ENCODE measurements at places on chromosomes 12 and 14.

DNA sequence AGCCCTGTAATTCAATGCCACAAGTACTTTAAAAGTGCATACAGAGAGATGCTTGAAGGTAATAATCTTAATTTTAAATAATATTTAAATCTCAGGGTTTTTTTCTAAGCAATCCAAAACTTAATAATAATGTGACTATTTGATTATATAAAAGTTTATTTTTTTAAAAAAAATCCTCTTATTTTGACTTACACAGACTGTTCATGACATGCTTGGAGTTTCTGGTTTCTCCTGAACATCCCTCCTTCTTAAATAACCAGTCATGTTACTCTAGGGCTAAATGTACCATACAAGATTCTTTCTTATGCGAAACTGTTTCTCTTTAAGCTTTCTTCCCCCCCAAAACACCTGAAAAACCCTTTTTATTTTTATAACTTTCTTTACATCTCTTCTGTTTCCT, 58.2 kb upstream of the SLC2A13 start:
- no peak for DNase-seq

GRCh38 chr12:75814851-75815754, 216.5 kb downstream of the PHLDA1 start:
- no peak for DNase-seq

DNA sequence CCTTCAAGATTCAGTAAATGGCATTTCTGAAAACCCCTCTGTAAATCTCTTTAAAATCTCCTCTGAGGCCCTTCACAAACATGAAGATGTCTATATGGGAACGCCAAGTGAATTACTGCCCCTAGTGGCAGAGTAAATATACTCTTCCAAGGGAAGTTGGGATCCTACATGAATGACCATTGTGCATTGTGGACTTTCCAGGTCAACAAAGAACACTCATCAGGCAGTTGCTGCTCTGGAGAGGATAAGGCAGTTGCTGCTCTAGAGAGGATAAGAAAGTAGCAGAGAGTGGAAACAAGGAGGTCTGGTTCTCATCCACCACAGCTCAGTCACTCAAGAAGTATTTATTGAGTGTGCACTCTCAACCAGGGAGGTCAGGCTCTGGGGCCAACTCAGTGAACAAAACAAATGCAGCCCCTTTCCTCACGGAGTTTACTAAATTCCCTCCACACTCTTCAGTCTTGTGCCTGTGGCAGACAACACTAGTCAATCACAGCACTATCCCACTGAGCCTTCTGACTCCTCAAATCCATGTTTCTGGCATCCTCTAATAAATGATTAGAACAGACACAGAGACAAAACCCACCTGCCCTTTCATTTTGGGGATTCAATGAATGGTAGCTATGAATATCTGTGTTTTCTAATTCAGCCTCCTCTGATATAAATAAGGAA, 52.9 kb downstream of the SVOP start:
- no peak for DNase-seq

GRCh38 chr12:113582521-113583218, 111.0 kb upstream of the LHX5 start:
- no peak for DNase-seq

- no peak for DNase-seq
Measured at GRCh38 chr12:7441216-7441615, 2.7 kb downstream of the CD163L1 start.

DNA sequence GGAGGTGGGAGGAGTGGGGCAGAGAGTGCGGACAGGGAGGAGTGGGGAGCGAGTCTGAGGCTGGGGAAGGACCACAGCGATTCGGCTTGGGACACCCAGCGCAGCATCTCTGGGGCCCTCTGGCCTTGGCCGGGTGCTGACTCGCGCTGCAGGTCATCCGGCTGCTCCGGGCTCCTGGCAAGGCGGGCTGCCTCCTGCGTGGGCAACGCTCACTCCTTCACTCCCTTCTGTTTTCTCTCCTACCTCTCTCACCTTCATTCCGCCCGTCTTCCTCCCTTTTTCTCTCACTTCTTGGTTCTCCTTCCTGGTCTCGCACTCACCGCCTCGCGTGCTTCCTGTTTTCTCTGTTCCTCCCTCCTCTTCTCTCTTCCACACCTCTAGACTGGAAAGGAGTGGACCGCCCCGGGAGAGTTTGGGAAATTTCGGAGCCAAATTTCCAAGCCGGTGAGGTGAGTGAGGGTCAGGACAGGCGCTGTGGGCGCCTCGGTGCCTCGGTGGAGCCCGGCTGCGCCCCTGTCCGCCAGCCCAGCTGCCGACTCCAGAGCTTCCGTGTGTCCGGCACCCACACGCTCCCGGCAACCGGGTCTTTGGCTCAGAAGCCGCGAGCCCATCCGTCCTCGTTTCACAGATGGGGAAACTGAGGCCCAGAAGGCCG, 86.7 kb downstream of the B4GALNT3 start:
- no peak for DNase-seq
